ENCODE measurements at places on chromosomes 12 and 14.

DNA sequence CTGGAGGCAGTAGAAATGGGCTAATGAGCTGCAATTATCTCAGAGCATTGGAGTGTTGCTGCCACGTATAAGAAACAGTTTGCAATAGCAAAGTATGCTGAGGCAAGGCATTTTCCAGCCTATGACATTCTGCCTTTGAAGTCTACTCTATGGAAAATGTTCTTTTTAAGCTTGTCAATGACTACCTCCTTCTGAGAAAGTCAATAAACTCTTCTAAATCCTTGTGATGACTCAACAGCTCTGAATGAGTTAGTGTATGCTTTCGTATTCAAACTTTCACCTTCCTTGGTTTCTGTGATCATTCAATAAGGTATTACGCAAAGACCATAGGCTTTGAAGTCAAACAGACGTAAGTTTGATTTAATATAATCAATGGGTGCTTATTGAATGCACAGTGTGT lies 111.2 kb downstream of the CAPZA3 start:
- H3K27ac ChIP-seq, result no peak overlapping the region
- no peaks in the 10 kb centered on the region for H3K36me3 ChIP-seq

DNA sequence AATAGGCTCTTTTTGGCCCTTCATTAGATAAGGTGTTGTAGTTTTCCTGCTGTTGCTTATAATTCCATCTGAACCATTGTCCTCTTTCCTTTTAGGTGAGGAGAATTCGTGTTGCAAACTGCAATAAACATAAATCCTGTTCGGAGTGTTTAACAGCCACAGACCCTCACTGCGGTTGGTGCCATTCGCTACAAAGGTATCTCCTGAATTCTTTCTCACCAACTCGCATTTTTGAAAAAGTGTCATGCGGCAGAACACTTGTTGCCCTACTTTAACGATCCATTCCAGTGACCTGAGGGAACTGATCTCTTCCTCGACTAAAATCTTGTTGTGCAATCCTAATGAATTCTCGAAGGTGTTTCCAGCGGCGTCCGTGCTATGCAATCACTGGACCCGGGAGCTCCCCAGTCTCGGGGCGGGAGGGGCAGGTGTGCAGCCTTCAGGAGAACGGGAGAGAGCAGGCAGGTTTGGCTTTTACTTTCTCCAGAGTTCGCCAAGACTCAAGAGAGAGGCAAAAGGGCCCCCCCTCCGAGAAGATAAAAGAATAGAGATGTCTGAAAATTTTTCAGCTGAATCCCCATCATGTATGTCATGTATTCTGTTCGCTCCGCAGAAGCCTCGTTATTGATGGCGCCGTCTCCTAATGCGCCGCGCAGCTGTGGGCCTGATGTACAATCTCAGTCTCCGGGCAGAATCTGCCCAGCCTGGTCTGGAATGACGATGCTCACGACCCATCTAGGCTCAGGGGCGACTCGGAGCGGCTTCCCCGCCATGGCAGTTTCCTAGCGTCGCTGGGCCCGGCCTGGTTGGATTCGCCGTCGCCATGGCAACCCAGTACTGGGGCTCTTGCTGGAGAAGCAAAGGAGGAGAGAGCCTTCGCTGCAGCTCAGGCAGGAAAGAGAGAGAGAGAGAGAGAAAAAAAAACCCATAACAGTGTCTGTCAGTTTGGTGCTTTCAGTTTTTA lies 38.2 kb downstream of the PLXNC1 start:
- H3K27me3 ChIP-seq, result no peaks in the 10 kb centered on the region
- no peak overlapping the region for H3K27ac ChIP-seq
- H3K4me3 ChIP-seq, result no peak overlapping the region
- DNase-seq, result no peak
- peaks cover 16% of the 10 kb centered on the region for H3K4me1 ChIP-seq

- H3K27me3 ChIP-seq, result no peaks in the 10 kb centered on the region
- H3K27ac ChIP-seq, result no peak overlapping the region
- H3K4me3 ChIP-seq, result no peak overlapping the region
- H3K4me1 ChIP-seq, result no peaks in the 10 kb centered on the region
These were observed 717.5 kb downstream of the RERGL start for GRCh38 chr12:17372508-17372907.

DNA sequence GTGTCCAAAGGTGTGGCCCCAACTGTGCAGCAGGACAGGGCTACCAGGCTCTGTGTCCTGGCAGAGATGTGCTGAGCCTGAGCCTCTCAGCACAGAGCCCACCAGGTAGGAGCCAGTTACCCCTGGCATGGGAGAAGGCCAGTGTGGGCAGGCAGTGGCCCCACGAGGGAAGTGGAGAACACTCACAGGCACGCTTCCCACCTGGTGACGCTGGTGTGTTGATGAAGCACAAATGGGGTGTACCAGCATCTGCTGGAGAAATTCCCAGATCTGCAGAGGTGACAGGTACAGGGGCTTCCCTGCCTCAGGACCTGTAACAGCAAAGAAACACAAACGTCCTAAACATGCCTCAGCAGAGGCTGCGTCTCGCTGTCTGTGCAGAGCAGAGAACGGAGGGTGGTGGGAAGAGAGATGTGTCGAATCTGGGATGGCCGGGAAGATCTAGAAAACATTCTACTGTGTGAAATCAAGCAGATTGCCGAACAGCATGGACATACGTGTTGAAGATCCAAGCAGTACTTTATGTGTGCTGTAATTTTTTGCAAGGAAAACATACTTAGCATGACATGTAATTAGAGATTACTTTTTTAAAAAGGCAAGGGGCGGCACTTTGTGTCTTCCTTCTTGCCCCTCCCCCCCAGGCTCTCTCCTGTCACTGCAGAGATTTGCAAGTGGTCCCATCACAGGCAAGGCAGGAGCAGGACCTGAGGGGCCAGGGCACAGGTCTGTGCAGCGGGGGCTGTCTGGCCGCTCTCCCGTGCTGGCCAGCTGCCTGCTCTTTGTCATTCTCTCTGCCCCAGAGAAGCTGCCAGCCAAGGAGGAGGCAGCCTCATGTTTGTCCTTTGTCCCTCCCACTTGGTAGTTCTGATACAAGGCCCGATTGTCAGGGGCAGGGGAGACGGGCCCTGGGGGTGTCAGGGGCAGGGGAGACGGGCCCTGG lies 17.3 kb downstream of the HIP1R start:
- H3K4me3 ChIP-seq, result no peak overlapping the region
- H3K36me3 ChIP-seq, result no peaks in the 10 kb centered on the region
- H3K27me3 ChIP-seq, result no peaks in the 10 kb centered on the region
- no peak for DNase-seq

- no peaks in the 10 kb centered on the region for H3K4me1 ChIP-seq
- no peaks in the 10 kb centered on the region for H3K27me3 ChIP-seq
- H3K27ac ChIP-seq, result no peak overlapping the region
- DNase-seq, result no peak
- H3K4me3 ChIP-seq, result no peak overlapping the region
These were observed 127.6 kb upstream of the TRHDE start for GRCh38 chr12:72144553-72144952.

DNA sequence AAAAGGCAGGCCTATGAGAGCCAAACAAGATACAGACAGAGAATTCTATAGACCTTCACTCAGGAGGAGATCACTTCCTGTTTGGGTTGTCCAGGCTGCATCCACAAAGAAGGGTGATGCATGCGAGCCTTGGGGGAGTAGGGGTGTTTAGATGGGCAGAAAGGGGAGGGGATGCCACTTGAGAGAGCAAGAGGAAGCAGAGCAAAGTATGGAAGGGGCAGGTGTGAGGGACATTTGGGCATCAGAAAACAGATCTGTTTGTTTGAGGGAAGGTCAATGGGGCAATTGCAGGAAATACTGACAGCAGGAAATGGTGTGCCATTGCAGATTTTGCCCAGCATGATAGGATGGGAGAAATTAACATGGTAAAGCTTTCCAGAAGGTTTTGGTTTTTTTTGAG lies 146.4 kb upstream of the FOXN3 start:
- H3K36me3 ChIP-seq, result peaks cover 44% of the 10 kb centered on the region
- peak overlapping the region; percentile 20 for H3K27ac ChIP-seq
- no peak for DNase-seq
- H3K27me3 ChIP-seq, result no peaks in the 10 kb centered on the region
- H3K4me1 ChIP-seq, result peaks cover 19% of the 10 kb centered on the region
- no peak overlapping the region for H3K4me3 ChIP-seq

DNA sequence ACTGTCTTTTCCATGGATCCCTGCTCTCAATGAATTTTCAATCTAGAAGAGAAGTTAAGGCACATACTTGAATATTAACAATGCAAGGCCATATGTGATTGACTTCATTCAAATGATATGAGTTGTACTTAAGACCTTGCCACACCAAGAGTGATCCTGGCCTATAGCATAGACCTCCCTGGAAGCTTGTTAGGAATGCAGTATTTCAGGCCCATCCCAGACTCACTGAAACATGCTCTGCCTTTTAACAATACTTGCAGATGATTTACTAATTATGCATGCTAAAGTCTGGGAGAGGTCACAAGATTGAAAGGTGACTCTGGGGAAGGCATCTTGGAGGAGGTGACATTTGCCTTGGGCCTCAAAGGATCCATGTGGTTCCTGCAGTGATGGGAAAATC lies 43.2 kb downstream of the RFX4 start:
- no peak overlapping the region for H3K4me3 ChIP-seq
- H3K4me1 ChIP-seq, result no peaks in the 10 kb centered on the region
- H3K27ac ChIP-seq, result no peak overlapping the region
- H3K36me3 ChIP-seq, result no peaks in the 10 kb centered on the region
- peaks cover 2% of the 10 kb centered on the region for H3K27me3 ChIP-seq

GRCh38 chr14:97517566-97518234 lies 720.5 kb downstream of the VRK1 start:
- H3K4me1 ChIP-seq, result peaks cover 5% of the 10 kb centered on the region
- H3K27me3 ChIP-seq, result no peaks in the 10 kb centered on the region
- DNase-seq, result no peak
- H3K36me3 ChIP-seq, result no peaks in the 10 kb centered on the region
- H3K4me3 ChIP-seq, result no peak overlapping the region

DNA sequence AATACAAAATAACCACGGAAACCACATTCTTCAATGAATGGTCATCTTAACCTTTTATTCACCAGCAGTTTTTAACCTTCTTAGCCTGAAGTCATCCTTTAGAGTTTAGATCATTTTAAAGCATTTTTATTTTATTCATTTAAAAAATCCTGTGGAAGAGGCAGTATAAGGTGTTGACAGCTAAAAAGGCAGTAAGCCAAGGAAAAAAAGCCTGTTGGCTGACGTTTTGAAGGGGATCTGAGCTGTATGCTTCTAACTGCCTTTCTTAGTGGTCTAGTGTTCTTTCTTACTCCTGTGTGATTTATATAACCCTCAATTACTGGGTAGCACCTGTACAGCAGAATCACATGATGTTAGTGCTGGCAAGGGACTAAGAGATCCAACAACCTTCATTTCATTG lies 438.3 kb upstream of the SEL1L start:
- H3K27me3 ChIP-seq, result no peaks in the 10 kb centered on the region
- no peaks in the 10 kb centered on the region for H3K36me3 ChIP-seq
- no peak for DNase-seq
- no peak overlapping the region for H3K4me3 ChIP-seq
- no peaks in the 10 kb centered on the region for H3K4me1 ChIP-seq
- H3K27ac ChIP-seq, result no peak overlapping the region

GRCh38 chr12:24231298-24231697 lies 281.8 kb upstream of the SOX5 start:
- H3K27ac ChIP-seq, result no peak overlapping the region
- no peaks in the 10 kb centered on the region for H3K27me3 ChIP-seq
- no peaks in the 10 kb centered on the region for H3K4me1 ChIP-seq
- no peaks in the 10 kb centered on the region for H3K36me3 ChIP-seq
- DNase-seq, result no peak

GRCh38 chr12:44015333-44015941 lies 179.6 kb downstream of the TMEM117 start:
- H3K4me3 ChIP-seq, result no peak overlapping the region
- no peak for DNase-seq
- no peaks in the 10 kb centered on the region for H3K36me3 ChIP-seq

DNA sequence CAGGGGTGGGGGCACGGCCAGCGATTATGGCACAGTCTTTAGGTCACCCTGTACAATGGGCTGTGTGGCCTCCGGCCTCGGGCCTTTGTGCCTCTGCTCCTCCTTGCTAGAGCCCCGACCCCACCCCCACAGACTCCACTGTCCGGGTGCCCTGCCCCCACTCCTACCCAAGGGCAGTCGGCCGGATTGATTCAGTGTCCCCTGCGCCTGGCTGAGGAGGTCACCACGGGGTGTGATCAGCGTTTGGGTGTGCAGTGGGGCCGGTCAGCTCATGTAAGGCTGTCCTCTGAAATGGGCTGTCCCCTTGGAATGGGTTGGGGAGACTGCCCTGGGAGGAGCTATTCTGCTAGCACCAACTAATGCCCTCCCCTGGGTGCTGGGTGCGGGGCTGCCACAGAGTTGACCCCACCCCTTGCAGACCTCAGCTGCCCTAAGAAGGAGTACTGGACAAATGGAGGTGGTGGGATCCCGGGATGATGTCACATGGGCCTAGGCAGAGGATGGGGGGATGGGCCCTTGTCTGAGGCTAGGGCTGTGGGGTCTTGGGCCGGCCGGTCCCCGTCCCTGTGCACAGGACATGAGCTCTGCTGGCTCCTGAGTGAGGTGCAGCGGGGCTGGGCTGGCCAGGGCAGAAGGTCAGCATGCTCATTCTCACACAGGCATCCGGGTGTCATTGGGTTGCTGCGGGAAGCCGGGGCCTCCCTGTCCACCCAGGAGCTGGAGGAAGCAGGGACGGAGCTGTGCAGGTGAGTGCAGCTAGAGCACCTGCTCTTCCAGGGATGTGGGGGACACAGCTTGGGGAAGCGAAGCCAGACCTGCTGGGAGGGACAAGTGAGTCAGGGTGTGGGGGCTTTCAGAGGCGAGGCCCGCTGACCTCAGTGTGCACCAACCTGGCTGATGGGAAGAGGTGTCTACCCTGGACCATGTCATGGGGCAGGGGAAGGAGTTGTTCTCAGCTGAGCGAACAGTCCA lies 23.4 kb downstream of the ASPG start:
- DNase-seq, result no peak
- no peaks in the 10 kb centered on the region for H3K4me1 ChIP-seq
- H3K36me3 ChIP-seq, result no peaks in the 10 kb centered on the region
- no peak overlapping the region for H3K4me3 ChIP-seq
- no peaks in the 10 kb centered on the region for H3K27me3 ChIP-seq

- no peak overlapping the region for H3K4me3 ChIP-seq
- H3K4me1 ChIP-seq, result peaks cover 1% of the 10 kb centered on the region
- H3K27ac ChIP-seq, result no peak overlapping the region
- no peaks in the 10 kb centered on the region for H3K27me3 ChIP-seq
These were observed 174.7 kb downstream of the ESR2 start for GRCh38 chr14:64119500-64119899.
